ENCODE measurements at places on chromosomes 5 and 9.

- no peak for DNase-seq
Observed at GRCh38 chr5:20360263-20360662, 372.3 kb upstream of the CDH18 start.

GRCh38 chr5:56112526-56113121 is 117.9 kb upstream of the IL6ST start:
- no peak for DNase-seq

DNA sequence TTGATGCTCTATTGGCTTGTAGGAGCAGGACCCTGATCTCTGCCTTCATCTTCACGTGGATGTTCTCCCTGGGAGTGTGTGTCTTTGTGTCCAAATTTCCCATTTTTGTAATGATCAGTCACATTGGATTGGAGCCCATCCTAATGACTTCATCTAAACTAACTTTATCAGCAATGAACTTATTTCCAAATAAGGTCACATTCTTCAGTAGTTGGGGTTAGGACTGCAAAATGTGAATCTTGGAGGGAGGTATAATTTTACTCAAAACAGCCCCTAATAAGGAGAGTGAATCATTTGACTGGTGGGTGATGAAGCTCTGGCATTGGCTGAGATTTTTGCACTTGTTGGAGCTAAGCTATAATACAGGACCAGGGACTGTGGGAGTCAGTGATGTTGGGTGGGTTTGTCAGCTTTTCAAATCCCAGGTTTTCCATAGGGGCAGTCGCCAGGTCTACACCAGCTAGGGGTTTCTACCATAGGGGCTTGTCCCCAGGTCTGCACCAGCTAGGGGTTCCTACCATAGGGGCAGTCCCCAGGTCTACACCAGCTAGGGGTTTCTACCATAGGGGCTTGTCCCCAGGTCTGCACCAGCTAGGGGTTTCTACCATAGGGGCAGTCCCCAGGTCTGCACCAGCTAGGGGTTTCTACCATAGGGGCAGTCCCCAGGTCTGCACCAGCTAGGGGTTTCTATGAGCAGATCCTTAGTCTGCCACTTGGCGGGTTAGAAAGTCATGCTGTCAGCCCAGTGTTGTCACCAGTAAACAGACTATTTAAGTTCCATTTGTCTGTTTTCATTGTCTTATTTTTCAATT is 382.6 kb upstream of the DAP start:
- DNase-seq, result no peak

- DNase-seq, result no peak
Observed at GRCh38 chr9:36840898-36841536, 193.1 kb downstream of the PAX5 start.

- no peak for DNase-seq
Observed at GRCh38 chr5:77367741-77368140, 124.4 kb downstream of the WDR41 start.

DNA sequence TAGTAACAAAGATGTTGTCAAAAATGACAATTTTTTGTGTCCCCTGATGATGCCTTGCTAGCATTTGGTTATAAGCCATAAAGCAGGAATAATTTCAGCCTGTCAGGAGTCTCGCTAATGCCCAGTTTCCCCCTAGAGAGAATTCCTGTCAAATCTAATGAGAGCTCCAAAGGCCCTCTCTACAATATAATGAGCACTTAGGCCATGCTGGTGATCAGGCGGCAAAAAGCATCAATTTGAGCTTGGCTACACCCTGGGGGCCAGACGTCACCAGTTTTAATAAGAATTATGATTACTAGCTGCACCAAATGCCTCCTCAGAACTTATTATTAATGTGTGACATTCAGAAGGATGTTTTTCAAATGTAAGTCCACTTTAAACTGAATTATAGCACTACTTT is 6.1 kb downstream of the TLE1 start:
- no peak for DNase-seq

DNA sequence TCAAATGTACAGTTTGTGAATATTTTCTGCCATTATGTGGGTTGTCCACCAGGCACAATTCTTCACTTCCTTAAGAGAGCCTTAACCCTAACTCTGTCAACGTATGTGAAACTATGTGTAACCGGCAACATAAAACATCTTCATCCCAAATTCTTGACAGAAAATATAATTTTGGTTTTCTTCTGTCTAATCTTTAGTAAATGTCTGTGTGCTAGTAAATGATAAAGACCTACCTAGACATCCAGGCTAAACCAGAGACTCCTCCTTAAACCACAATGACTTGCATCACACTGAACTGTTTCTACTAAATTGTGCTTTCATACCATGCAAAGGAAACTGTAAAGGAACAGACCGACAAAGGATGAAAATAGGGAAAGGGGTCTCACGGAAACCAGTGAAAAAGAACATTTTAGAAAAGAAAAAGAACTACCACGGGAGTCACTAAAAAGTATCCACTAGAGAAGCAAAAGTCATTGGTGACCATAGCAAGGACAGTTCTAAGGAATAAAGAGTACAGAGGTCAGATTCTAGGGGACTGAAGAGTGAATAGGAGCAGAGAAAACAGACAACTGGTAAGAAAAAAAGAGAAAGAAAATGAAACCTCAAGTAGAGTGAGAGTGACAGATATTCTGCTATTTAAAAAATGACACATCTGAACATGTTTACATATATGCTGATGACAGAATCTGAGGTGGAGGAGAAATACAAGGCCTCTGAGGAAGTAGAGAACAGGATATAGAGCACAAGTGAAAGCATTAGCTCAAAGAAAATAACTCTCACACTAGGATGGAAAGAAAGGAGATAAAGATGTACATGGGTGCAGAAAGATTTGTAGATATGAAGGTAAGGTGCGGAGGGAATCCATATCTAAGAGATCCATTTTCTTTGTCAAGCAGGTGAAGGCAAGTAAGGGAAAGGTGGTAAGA is 49.4 kb downstream of the FNIP1 start:
- no peak for DNase-seq

DNA sequence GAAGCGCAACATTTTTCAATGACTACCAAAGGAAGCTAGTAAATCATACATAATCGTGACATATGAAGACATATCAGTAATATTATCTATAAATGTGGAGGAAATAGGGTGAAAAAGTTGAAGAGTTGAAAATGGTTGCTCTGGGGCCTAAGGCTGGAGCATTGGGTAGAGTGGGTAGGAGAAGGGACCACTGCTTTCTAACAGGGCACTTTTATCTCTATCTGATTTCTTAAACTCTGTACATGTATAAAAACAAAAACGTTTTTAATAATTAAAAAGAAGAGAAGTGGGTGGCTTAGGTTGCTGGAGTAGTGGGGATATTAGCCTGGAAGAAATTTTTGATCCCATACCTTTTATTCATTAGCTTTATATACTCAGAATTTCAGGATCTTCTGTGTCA is 44.2 kb upstream of the ITGA1 start:
- DNase-seq, result no peak

DNA sequence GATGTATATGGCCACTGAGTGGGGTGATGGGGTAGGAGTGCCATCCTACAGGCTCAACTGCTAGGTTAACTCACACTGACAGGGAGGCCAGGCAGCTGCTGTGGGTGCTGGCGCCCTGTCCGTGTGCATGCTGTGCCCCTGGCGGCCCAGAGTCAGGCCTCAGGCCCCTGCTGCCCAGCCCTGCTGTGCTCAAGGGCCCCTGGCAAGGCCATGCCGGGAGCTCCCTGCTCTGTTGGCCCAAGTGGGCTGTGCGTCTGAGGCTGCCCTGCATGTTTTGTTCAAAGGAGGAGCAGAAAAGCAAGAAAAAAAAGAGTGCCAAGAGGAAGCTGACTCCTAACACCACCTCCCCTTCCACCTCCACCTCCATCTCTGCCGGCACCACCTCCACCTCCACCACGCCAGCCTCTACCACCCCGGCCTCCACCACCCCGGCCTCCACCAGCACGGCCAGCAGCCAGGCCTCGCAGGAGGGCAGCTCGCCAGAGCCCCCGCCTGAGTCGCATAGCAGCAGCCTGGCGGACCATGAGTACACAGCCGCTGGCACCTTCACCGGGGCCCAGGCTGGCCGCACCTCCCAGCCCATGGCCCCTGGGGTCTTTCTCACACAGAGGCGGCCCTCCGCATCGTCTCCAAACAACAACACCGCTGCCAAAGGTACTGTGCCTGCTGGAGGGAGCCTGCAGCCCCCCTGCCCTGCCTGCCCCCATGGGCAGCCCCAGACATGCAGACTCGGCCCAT is 100.1 kb downstream of the PHF2 start:
- no peak for DNase-seq

GRCh38 chr9:91834740-91835139 is 115.3 kb downstream of the ROR2 start:
- DNase-seq, result no peak

GRCh38 chr5:157926977-157927376 is 68.0 kb upstream of the CLINT1 start:
- DNase-seq, result no peak

GRCh38 chr9:14992516-14992915 is 82.3 kb upstream of the FREM1 start:
- DNase-seq, result no peak

DNA sequence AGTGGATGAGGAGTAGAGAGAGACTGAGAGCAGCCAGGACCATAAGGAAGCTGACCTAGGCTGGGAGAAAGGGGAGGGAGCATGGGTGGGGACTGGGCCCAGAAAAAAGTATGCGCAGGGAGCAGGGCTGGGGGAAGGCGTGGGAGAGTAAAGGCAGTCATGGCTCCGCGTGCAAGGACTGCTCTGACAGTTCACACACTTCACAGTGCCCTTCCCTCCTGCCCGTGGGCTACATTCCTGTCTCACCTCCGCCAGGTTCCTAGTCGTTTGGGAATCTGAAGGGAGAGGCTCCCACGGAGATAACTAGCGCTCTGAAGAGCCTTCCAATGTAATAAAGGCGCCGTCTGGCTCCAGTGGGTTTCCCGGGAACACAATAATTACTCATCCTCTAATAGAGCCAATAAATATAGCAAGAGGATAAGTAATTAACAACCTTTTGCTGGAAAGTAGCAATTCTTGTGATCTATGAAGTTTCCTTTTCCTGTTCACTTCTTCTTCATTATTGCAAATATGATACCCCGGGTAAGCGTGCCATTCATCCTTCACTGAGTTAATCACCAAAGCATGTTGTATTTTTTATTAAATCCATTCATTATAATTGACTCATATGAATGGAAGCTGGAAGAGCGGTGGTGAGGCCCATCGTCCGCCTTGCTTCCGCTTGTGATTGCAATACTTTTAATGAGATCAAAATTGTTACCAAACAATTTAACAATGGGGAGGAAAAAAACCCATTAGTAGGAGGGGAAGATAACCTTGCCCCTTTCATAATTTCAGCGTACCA is 39.3 kb downstream of the TTLL11 start:
- peak; percentile 66 for DNase-seq

GRCh38 chr5:122322801-122323548 is 10.9 kb downstream of the SNCAIP start:
- DNase-seq, result no peak

- DNase-seq, result no peak
Observed at GRCh38 chr5:150595466-150596031, 44.9 kb upstream of the SYNPO start.

GRCh38 chr5:95080030-95080429 is 204.9 kb downstream of the MCTP1 start:
- no peak for DNase-seq

GRCh38 chr9:36818242-36818938 is 215.7 kb downstream of the PAX5 start:
- no peak for DNase-seq

DNA sequence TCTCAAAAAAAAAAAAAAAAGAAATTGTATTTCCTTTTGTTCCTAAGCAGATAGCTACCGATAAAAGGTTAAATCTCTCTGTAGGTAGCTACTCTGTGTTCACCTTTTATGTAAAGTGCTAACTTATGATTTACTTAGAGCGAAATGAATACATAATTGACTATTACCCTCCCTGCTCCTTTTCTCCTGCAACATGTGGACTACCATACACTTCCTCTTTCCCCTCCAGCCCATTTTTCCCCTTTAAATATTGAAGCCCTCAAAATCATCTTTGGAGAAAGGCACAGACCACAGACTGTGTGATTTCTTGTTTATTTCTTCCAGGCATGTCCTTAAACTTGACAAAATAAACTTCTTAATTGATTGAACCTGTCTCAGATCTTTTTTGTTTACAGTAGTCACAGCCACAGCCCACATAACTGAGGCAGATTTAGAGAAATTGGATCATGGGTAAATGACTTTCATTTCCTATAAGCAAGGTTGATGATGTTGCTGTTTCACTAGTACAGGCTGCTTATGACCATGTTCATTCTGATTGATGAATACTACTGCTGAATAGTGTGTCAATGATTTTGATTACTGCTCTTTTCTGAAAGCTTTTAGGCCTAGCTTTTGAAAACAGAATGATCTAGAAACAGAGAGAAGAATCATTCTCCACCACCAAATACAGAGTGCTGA is 59.2 kb downstream of the PHAX start:
- DNase-seq, result no peak

DNA sequence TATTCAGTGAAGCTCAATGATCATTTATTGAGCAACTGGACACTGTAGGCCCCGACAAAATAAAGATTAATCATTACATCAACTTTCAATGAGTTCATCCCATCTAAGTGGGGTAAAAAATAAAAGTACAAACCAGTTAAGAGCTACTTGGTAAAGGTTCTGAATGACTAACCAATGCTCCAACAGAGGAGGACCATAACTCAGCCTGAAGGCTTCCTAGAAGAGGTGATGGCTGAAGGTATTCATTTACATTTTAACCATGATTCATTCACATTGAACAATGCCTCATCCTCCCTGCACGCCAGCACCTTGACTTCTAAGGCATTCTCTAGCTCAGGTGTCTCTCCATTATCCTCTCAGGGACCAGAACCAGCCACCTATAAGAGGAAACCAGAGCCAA is 201.4 kb downstream of the ZNF462 start:
- no peak for DNase-seq

GRCh38 chr9:121395558-121395957 is 25.5 kb upstream of the STOM start:
- DNase-seq, result no peak

GRCh38 chr5:181239062-181239663 is 4.5 kb downstream of the RACK1 start:
- DNase-seq, result no peak

GRCh38 chr9:14831074-14831473 is 79.2 kb downstream of the FREM1 start:
- no peak for DNase-seq

GRCh38 chr5:43146958-43147357 is 26.2 kb downstream of the ZNF131 start:
- DNase-seq, result no peak

DNA sequence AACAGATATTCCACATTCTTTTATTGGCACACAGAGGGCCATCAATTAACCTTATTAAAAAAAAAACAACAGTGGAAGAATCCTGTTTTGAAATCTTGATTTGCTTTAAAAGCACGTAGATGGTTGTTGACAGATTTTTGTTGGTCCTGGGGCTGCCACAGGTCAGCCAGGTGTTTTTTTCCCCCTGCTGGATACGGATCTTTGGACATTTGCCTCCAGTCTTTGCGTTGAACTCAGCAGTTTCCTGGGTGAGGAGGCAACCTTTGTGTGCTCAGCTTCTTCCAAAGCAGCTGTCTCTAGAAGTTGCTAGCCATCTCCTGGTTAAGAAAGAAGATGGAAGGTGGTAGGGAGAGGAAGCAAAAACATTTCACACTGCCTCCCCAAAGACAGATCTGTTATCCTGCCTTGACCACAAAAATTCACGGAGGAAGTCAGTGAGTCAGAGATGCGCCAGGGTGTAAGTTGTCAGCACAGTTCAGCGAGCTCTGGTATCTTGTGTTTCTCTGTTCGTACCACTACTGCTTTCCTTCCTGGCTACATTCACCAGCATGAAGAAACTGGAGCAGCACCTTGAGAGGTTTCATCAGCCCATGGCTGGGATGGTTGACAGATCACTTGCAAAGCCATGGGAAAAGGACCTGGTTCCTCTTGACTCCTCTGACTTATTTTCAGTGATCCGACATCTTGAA is 207.3 kb downstream of the ARHGAP26 start:
- DNase-seq, result peak; percentile 58
